ENCODE measurements at places on chromosomes 7 and 10.
A peak's percentile ranks its signal among the peaks of the same experiment; 100 is the strongest.

GRCh38 chr7:25381818-25382589 lies 153.7 kb upstream of the NPVF start:
- no peak for DNase-seq

DNA sequence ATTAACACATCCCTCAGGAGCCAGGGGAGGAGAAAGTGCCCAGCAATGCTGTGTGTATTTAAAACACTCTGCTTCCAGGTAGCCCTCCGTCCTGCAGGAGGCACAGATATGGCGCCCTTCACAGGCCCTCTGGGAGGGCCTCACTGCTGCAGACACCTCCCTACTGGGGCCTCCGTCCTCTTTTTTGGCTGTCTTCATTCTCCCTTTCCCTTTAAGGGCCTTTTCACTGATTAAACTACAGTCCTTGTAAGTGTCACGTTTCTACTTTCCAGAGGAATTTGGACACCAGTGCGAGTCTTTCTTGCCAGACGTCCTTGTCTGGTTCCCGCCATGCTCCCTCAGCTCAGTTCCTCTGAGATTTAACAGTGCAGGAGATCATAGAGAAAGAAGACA lies 39.7 kb upstream of the MKRN1 start:
- no peak for DNase-seq

DNA sequence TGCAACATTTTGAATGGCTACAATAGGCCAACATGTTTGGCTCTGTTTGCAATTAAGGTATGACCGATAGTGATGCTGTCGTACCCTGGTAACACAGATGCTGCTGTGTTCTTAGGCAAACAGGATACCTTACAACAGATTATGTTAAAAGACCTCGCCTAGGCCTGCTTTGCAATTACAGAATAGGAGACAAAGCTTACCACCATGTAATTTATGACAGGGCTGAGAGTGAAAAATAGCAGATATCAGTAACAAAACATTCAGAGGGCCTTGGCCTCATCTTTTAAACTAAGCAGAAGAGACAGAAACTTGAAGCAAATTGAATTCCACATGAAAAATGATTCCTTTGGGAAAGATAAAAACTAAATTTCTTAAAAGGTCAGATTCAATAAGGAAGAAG lies 29.4 kb upstream of the ABLIM1 start:
- DNase-seq, result no peak

GRCh38 chr10:103232131-103232673 lies 13.5 kb upstream of the RPEL1 start:
- DNase-seq, result peak; percentile 24

- peak; percentile 23 for DNase-seq
Observed at GRCh38 chr10:95655571-95656290, 780 bp downstream of the ALDH18A1 start.

- DNase-seq, result no peak
Observed at GRCh38 chr7:122256046-122256445, 48.5 kb downstream of the FEZF1 start.

GRCh38 chr7:141246426-141246825 lies 172.6 kb downstream of the TMEM178B start:
- no peak for DNase-seq

DNA sequence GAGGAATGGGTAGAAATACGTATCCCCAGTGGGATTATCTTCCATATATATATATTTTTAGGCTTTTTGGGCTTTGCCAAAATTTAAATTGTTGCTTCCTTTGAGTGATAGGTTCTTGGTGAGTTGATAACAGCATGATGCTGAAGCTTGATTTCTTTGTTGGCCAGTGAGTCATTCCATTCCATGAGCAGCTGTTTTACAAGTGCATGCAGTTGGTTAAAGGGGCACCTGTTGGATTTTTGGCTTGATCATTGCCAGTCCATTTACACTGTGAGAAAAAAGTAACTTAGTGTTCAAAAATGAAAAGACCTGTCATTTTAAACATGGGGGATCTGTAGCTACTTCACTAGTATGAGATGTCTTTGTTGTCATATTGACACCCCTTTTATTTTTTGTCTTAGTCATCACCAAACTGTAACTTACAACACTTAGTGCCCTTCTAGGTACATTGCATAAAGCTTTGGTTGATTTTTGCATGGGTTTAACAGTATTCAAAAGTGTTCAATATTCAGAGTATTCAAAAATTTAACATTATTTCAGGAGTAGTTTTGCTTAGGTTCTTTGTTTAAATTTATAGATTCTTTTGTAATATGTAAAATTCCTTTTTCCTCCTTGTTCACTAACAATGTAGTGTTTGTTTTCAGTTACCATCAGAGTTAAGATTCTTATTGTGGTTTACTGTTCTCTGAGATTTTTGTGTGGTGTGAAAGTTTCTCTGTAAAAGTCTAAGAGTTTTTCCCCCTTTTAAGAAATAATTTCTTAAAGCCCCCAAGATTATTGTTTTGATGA lies 8.8 kb downstream of the AKAP9 start:
- DNase-seq, result peak; percentile 27

DNA sequence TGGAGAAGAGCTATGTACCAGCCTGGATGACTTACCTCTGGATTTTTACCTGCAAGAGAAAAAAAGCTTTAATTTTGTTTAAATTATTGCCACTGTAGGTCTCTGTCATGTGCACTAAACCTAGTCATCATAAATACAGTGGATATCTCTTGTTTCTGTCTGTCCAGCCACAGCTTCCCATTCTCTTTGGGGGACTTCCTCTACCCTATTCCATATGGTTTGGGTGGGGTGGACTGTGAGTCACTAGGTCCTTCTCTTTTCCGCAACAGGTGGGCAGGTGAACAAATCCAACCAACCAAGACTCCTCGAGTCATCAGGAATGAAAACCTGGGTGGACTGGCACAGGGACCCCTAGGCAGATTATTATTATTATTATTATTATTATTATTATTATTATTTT lies 87.3 kb upstream of the CYTH3 start:
- DNase-seq, result no peak

DNA sequence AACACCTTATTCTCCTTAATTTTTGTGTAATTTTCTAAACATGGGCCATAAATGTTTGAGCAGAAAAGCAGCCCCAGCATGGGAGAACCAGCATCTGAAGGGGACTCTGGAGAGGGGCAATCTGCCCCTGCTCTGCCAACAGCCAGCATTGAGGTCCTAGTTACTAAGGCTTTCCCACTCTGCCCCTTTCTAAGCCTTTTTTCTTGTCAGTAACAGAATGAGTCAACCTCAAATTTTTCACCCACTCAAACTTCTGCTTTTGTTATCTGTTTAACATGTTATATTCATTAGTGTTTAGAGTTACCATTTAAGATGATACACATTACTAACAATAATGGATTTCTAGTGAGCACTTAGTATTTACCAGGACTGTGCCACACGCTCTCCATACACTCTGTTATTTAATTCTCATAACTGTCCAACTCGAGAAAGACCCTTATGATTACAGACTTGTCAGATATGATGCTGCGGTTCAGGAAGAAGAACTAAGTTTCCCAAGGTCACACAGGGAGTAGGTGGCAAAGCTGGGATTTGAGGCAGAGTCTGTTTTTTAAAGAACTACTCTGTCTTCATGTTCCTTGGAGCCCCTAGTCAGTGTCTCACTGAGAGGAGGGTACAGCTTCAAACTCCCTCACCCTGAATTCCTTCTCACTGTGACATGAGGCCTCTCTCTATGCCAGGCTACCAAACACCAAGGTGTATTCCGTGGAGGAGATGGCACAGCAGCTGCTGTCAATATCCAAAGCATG lies 19.9 kb upstream of the GPAM start:
- no peak for DNase-seq

DNA sequence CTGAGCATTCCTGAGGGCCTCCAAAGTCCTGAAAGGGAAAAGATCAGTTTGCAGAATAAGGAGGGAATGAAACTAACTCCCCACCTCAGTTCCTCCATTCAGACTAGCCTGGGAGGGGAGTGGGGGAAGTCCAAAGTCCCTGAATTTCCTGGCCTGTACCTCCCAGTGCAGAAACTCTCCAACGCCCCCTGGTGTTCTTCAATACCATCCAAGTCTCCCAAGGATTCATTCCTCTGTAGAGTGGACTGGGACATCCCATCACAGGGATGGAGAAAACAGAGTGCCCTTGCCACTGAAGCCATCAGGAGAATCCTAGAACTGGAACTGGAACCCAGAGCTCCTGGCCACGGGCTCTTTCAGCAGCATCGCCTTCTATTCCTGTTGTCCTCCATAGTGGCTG lies 1.6 kb upstream of the COL13A1 start:
- peak; percentile 67 for DNase-seq

- peak; percentile 62 for DNase-seq
Observed at GRCh38 chr7:7183061-7183837, 905 bp downstream of the C1GALT1 start.

DNA sequence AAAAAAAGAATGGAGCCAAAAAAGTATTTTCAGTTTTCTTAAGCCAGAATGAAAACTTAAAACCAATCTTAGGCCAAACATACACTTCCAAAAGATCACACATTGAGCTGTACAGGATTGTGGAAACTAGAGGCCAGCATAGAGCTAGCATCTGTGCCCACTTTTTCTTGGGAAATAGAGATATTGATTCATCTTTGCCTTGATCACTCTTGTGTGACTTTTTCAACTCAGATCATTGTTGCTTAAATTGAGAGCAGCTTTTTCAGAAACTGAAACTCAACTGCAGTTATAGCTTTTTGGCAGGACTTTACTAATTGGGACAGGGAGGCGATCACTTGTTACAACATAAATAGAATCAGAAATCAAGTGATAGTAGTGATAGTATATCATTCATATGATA lies 132.2 kb downstream of the PRKG1 start:
- DNase-seq, result no peak

DNA sequence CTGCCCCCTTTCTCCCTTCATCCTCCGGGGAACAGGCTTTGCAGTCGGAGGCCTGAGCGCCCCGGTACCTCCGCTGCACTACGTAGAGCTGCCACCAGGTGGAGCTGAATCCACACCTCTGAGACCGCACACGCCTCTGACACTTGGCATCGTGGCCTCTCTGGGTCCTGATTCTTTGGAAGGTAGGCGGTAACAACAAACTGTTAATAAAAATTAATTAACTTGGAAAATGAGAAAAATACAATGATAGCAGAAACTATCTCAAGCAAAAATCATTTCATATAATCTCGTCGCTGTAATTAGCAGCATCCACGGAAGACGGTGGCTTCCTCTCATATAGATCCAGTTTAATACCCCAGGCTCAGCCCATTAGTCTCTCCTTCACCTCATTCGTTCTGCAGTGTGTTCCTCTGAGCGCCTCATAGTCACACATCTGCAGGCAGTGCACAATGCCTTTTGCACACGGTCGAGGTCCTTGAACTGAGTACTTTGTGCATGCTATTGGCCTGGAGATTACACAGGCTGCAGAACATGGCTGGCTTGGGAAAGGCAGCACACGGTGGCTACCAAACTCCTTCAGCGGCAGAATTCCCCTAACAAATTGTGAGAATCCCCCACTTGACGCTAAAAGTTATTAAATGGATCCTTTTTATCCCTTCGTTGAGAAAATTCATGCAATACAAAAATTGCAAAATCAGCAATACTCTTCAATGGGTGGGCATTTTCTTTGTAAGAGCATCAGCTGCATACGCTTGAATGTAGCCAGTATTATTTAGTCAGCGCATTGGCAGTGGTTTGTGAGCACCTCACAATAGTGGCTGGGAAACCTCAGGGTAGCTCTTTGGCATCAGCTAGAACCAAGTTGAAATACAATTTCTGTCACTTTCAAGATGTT lies 18.7 kb downstream of the OR9A2 start:
- DNase-seq, result peak; percentile 74

DNA sequence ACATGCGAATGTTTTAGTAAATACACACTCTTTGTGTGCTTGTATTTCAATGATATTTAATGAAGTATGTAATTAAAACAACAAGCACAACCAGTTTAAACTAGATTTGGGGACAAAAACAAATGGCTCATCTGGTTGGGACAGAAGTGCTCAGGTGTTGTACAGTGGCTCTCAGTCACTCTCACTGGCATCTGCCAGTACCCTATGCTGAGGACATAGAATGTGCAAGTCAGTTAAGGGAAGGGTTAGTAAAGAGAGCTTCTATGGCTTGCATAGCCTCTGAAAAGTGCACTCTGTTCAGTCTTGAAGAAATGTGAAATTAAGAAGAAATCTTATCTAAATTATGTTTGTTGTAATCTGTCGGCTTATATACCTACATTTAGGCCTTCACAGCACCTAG lies 183.0 kb downstream of the LRRC4 start:
- no peak for DNase-seq

DNA sequence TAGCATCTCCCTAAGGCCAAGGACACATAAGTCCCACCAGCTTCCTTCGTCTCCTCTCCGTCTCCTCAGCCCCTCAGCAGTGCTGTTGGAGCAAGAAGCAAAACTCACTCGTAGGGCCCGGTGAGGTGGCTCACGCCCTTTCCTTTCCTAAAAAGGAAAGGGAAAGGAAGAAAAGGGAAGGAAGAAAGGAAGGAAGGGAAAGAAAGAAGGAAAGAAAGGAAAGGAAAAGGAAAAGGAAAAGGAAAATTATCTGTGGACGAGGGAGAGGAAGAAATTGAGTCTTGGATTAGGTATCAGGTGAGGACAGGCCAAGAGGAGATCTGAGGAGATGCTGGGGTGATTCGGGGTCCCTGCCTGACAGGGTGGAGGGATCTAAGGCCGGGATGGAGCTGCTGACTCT lies 3.1 kb upstream of the ZNF316 start:
- no peak for DNase-seq

GRCh38 chr10:50510517-50511473 lies 113.0 kb downstream of the SGMS1 start:
- no peak for DNase-seq

DNA sequence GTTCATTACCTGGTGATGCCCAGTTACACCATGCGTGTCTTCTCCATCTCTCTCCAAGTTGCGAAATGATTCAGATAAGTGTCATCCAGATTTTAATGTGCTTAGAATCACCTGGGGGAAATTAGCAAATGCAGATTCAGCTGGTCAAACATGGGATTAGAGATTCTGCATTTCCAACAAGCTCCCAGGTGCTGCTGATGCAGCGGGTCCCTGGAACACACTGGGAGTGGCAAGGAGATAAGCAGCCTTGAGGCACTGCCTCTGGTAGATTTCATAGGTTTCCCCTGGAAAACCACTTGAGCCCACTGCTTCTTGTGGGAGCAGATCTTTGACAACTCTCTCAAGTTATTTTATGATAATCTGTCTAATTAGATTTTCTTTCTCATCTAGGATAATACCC lies 196.0 kb upstream of the C7orf33 start:
- peak; percentile 35 for DNase-seq

DNA sequence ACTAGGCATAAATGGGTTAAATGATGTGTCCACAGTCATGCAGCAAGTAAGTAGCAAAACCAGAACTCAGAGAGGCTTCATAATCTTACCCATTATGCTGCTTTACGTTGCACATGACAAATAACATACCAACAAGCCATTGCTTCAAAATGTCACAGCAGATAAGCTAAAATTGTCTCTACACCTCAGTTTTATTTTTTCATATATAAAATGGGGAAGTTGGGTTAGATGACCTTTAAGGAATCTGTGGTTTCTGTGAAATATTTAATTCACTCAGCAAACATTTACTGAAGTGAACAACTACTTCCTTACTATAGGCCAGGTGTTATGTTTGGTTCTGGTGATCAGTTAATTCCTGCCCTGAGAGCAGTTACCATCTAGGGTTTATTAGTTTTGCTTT lies 2.2 kb upstream of the ASCC1 start:
- no peak for DNase-seq

GRCh38 chr10:95384011-95384704 lies 93.4 kb upstream of the PDLIM1 start:
- no peak for DNase-seq

Data from epithelial cell of esophagus (primary cell).